ENCODE measurements at places on chromosomes 4 and X.

- DNase-seq: no peak
Measured at GRCh38 chr4:161320377-161320776, 843.4 kb downstream of the FSTL5 start.

GRCh38 chrX:20445109-20445508 is 178.4 kb upstream of the RPS6KA3 start:
- DNase-seq: no peak

GRCh38 chr4:138063581-138063980 is 178.6 kb downstream of the SLC7A11 start:
- DNase-seq: no peak

DNA sequence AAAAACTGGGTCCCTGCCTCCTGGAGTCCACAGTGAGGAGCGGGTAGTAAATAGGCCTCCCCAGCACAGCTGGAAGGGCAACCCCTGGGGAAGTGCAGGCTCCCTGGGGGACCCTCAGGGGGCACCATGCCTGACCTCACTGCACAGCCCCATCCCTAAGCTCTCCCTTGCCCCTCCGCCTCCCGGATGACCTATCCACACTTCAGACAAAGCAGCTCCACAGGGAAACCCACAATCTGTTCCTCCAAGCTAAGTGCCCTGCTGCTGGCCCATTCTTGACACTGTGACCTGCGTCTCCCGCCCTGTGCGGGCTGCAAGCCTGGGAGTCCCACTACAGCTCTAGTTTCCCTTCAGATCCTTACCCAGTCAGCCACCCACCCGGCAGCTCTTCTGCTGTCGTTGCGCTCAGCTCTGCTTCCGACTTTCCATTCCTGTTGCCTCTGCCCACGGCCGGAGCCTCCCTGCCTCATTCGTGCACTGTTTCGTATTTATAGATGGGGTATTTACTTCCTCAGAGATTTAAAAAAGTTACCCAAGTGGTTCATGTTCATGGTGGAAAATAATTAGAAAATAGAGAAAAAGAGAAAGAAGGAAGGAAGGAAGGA is 47.0 kb upstream of the STOX2 start:
- DNase-seq: no peak

DNA sequence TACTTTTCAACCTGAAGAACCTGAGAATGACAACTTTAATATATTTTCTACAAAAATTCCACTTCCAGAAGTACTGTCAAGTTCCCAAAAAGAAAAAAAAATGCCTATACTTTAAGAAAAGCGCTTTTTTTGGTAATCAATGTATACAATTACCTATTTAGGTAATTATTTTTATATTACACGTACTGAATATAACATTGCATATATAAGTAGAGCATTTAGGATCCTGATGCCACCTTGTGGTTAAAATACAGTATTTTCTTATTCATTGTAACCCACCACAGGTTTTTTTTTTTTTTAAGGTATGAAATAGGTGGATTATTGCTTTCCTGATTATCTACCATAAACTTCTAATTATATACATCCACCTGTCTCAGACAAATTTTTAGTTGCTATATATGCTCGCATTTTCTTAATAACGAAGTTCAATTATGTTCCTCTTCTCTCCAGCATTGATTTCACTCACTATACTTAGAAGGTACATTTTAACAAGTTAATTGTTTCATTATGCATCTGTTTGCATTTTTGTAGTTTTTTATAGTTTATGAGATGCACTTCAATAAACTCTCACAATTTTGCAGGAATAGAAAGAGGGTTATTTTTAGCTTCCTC is 5.2 kb downstream of the MAP9 start:
- no peak for DNase-seq

- DNase-seq: no peak
Measured at GRCh38 chrX:34341258-34341657, 209.1 kb upstream of the FAM47A start.

DNA sequence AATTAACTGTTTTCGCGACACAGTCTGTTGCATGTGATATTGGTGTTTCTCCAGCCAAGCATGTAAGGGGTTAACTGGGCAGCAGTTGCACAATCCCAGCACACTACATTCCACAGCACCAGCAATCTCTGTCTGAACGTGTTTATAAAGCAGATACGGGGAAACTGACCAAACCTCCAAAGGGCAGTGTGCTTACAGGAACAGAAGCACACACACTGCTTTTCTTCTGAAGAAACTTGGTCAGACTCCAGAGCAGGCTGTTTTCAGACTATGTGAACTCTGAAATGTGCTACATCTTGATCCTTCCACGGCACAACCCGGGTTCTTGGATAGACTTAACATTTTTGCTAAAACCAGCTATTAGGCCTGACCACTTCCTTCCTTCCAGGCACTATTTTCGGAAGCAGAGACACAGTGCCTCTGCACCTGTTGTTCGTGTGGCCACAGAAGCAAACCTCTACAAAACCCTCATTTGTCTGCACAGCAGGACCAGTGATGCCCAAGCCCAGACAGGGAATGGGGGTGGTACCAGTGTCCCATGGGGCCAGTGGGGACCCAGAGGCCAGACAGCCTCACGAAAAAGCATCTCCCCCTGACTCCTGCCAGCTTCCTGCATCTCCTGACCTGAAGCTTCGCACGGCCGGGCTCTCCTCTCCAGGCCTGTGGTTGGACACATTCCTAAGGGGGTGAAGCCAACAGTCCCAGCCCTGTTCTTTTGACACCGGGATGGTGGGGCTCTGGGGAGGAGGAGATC is 90.1 kb downstream of the IRF2 start:
- DNase-seq: no peak

- no peak for DNase-seq
Measured at GRCh38 chr4:55447108-55447708, 51.5 kb downstream of the TMEM165 start.

DNA sequence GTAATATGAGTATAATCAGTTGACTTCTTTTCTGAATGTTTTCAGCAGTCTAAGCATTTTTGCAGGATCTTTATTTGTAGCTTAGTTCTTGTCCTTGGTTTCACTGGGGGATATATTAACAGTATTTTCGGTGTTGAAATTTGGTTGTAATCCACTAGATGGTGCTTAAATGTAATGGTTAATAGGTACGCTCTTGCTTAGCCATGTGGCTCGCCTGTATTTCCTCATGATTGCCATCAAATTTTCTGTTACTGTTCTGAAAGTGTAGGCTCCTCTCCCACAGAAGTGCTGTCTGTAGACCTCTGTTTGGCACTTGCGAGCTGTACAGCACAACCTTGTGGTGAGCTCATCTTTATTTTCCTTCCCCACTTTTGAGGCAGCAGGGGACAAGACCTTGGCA is 3.9 kb upstream of the FAAH2 start:
- no peak for DNase-seq

GRCh38 chr4:57110640-57111511 is 691 bp upstream of the IGFBP7 start:
- DNase-seq: no peak

DNA sequence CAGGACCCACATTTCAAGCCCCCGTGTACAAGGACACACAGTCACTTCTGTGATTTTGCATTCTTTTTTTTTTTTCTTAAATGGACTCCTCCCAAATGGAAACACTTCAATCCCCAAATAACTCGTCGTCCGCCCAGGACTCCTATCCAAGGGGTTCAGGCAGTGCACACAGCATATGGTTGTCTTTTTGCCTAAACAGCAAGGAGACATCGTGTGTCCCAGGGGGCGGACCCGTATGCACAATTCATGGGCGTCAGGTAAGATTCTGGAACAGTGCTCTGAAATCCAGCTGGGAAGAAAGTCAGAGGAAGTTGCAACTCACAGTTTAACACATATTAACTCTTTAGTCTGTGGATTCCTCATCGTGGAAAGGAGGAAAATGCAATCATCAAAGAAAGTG is 231.3 kb downstream of the SHOX start:
- DNase-seq: no peak

DNA sequence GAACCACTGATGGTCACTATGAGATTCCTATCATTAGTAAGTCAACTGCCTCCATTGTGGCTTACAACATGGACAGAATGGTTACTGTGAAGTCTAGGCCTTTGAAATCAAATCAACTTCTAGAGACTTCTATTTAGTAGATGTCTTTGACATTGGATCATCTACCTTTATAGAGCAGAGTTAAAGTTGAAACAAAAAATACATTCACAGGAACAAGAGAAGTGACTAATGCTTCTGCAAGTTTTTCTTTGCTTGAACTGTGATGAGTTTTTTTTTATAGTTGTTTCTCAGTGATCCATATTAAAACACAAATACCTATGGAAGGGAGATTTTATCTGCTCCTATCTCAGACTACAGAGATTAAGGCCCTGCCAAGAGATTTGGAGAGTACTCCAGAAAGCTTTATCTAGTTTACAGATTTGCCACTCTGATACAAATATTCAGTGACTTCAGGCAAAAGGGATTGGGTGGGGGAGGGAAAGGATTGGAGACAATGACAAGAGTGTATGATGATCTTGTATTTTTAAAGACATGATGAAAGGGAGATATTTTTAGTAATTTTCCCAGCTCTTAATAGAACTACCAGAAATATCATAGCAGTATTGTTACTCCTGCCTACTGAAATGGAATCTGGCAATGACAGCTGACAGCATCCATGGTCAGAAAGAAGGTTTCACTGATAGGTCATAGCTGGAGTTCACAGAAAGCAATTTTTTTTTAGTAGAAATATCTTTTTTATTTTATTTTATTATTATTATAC is 16.0 kb upstream of the EPGN start:
- DNase-seq: no peak

GRCh38 chr4:182019148-182019652 is 224.0 kb upstream of the TENM3 start:
- no peak for DNase-seq

DNA sequence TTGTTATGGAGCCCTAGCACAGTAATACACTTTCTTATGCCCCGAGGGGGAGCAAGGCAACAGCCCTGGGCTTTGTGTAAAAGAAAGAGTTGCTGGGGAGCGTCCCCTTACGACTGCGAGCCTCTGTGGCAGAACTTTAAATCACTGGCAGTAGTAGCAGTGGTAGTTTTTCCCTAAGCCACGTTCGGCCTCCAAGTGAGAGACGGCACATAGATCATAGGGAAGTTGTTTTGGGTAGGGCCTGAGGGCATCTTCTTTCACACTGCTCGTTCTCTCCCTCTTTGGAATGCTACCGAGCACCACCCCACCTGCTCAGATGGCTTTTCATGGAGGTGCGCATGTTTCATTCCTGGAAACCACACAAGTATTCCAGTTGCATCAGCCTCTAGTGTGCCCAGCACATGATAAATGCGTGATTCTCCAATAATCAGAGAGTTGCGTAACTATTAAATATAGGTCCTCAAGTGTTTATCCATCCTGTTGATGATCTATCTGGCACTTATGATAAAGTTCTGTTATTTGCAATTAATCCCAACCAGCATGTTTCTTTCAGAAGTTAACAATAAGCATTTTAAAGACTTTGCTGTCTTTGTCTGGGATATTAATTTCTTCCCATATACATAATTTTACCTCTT is 7.0 kb upstream of the SYNPO2 start:
- no peak for DNase-seq

- DNase-seq: no peak
Measured at GRCh38 chrX:15050395-15050794, 177.2 kb downstream of the MOSPD2 start.

DNA sequence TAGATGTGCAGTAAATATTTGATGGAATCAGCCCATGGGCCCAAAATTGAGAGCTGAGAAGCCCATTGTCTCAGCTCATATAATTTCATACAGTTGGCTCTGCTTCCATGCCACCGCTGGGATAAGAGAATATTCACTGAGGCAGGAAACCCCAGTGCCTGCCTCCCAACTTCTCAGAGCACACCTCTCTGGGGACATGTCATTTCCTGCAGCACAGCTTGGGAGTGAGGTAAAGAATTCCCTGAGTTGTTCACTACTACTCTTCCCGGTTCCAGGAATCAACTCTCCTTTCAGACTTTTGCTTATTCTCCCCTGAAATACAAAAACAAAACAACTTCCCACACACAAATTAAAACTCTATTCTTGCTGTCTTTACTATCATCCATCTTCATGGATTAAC is 389.3 kb downstream of the MAPK10 start:
- DNase-seq: no peak

DNA sequence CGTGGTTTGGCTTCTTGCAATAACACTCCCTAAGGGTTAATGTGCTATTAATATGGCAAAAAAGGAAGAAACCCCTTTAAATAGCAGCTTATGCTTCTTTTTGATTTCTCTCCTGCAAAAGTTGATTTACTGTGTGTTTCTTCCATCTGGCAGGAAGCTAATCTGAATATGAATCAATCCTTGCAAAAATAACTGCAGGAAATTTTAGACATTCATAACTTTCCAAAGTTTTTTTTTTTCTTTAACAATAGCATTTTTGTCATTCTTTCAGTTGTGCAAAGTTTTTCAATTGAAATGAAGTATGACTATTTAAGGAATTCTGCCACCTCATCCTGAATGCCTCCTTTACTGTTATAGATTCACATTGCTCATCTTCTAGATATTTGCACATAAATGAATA is 115.6 kb downstream of the SPANXA1 start:
- no peak for DNase-seq

DNA sequence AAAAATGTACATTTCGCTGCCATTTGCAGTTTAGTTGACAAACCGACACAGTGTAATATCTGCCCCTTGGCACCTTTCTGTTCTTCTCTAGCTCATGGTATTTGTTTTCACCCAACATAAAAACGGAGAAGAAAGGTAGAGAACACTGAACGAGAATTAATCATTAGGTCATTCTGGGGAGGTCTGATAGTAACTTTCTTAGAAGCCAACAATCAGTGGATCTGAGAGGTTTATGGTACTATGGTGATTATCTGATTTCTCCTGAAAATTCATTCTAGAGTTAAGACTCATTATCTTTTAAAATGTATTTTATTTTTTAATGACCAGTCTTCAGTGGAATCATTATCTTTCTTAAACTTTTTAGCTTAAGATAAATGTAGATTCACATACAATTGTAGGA is 8.5 kb downstream of the RAPGEF2 start:
- no peak for DNase-seq

DNA sequence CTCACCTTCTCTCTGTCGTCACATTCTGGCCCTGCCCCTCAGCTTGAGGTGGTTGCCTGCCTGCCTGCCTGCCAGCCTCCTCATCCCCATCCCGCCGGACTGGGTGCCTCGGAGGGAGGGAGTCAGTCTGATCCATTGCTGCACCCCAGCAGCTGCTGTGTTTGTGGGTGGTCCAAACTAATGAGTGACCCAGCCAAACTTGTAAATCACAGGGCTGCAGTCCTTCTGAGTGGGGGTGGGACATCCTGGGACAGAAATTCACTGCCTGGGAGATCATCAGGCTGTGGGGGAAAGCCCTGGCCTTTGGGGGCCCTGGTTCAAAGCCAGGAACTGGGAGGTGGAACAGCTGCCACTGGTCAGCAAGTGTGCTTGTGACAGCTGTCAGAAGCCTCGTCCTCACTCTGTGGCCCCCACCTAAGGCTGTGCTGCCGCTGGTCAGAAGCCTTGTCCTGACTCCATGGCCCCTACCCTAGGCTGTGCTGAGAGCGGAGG is 5.6 kb downstream of the GPR78 start:
- no peak for DNase-seq

GRCh38 chr4:71270901-71271300 is 67.9 kb upstream of the SLC4A4 start:
- DNase-seq: peak; percentile 2

- no peak for DNase-seq
Measured at GRCh38 chr4:125159001-125159400, 155.8 kb upstream of the FAT4 start.

- no peak for DNase-seq
Measured at GRCh38 chr4:4325321-4325720, 35.3 kb downstream of the ZBTB49 start.

Measured in activated CD4-positive, alpha-beta T cell treated with anti-CD3 and anti-CD28 coated beads for 24 hours (primary cell).